Dermis blood vessel endothelial cell (primary cell): ENCODE measurements at places on chromosomes 5 and 9. TPM values are rescaled to one million over a fixed set of nuclear protein-coding genes. Genes with fewer than 3 reads are reported as not detected.

The BTNL8 gene
- total RNA-seq: 0.17 and 0.19 TPM in 2 replicates

The FBLL1 gene
- 0.74 and 1.4 TPM in 2 replicates for total RNA-seq

The RGS7BP gene
- 0.17 and 0.19 TPM in 2 replicates for total RNA-seq

The URM1 gene
- total RNA-seq: 64.8 and 97.7 TPM in 2 replicates

The CAMK2A gene
- total RNA-seq: not detected in 2 replicates

The CATSPER3 gene
- 0.34 TPM in 1 of 2 replicates, not detected in the other for total RNA-seq

The SMC2 gene
- total RNA-seq: 15.5 and 38.1 TPM in 2 replicates

The PCDHA13 gene
- under 0.01 TPM in 1 of 2 replicates, not detected in the other for total RNA-seq

The CACNA1B gene
- 0.09 and 0.17 TPM in 2 replicates for total RNA-seq

The PPP2R2B gene
- total RNA-seq: not detected in 2 replicates

The SOX30 gene
- under 0.01 and 0.09 TPM in 2 replicates for total RNA-seq

The NR2F1 gene
- total RNA-seq: 34.7 and 98.7 TPM in 2 replicates

The TBC1D13 gene
- total RNA-seq: 15.3 and 25.5 TPM in 2 replicates

The TMEM252 gene
- total RNA-seq: 0.51 TPM in 1 of 2 replicates, not detected in the other

The FAM114A2 gene
- 45.5 and 49.9 TPM in 2 replicates for total RNA-seq

The PSIP1 gene
- total RNA-seq: 55.8 and 67.7 TPM in 2 replicates

The CDO1 gene
- 1.2 and 3.3 TPM in 2 replicates for total RNA-seq

The EIF4E1B gene
- not detected in 2 replicates for total RNA-seq

The GDNF gene
- not detected in 2 replicates for total RNA-seq

The SAXO1 gene
- not detected in 2 replicates for total RNA-seq

The SLC36A2 gene
- total RNA-seq: not detected in 2 replicates

The DMRT3 gene
- not detected in 2 replicates for total RNA-seq

The DOLK gene
- total RNA-seq: 38.4 and 45.6 TPM in 2 replicates

The IFNB1 gene
- total RNA-seq: not detected in 2 replicates

The NTMT1 gene
- total RNA-seq: 15.7 and 20.1 TPM in 2 replicates

The PTPRD gene
- total RNA-seq: 3.2 and 16.1 TPM in 2 replicates

The SUSD3 gene
- not detected in 2 replicates for total RNA-seq

The GFPT2 gene
- 0.60 and 0.68 TPM in 2 replicates for total RNA-seq

The KIAA0825 gene
- 1.0 and 1.9 TPM in 2 replicates for total RNA-seq

The HTR1A gene
- not detected in 2 replicates for total RNA-seq

The PAIP2 gene
- 110 and 137 TPM in 2 replicates for total RNA-seq
